ENCODE measurements at places on chromosomes 1 and 21.

DNA sequence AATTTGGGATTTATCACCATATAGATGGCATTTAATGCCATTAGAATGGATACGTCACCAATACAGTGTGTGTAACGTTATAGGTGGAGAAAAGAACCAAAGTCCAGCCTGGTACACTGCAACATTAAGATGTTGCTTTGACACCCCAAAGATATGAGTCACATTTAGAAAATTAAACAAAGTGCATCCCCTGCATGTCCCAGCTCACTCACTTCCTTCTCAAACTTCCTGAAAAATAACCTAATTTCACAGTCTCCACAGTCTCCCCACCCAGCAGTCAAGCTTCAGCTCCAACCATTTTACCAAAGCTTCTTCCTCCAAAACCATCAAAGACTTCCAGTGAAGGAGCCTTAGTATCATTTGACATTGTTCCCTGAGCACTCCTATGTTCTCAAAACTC, 111.9 kb downstream of the OMA1 start:
- no peak for DNase-seq

DNA sequence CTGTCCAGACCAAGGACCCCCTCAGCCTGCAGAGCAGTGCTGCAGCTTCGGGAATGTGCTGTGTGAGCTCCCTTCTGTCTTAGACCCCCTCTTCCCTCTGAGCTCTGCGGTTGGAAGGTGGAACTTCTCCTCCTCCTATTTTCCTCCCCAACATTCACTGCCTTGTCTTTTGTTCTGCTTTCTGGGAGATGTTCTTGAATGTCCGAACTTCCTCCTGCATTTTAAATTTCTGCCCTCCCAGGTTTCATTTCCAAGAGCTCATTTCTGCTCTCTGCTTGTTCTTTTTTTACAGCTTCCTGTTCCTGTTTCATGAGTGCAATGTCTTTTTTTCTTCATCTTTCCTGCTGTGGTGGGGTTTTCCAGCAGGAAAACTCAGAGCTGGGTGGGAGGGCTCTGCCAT, 29.3 kb downstream of the RRP1 start:
- no peak for DNase-seq

DNA sequence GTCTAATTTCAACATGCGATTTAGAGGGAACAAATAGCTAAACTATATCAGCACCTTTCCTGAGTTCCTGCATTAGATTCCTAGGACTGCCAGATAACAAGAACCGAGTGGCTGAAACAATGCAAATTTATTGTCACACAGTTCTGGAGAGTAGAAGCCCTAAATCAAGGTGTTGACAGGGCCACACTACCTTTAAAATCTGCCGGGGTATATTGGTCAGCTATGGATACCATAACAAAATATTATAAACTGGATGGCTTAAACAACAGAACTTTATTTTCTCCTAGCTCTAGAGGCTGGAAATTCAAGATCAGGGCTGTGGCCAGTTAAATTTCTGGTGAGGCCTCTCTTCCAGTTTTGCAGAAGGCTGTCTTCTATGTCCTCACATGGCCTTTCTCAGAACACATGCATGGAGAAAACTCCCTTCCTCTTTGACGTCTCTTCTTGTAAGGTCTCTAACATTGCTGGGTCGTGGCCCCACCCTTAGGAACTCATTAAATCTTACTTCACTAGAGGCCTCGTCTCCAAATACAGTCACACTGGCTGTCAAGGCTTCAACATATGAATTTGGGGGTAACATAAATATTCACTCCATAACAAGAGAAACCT, 144.3 kb downstream of the FCRL5 start:
- DNase-seq, result no peak

GRCh38 chr1:223011505-223011856, 131.6 kb downstream of the TLR5 start:
- DNase-seq, result no peak

GRCh38 chr21:35225573-35225972, 176.5 kb upstream of the RUNX1 start:
- no peak for DNase-seq

- no peak for DNase-seq
Observed at GRCh38 chr1:237817277-237817676, 73.4 kb downstream of the ZP4 start.

GRCh38 chr1:206588492-206588891, 23.8 kb downstream of the EIF2D start:
- no peak for DNase-seq

DNA sequence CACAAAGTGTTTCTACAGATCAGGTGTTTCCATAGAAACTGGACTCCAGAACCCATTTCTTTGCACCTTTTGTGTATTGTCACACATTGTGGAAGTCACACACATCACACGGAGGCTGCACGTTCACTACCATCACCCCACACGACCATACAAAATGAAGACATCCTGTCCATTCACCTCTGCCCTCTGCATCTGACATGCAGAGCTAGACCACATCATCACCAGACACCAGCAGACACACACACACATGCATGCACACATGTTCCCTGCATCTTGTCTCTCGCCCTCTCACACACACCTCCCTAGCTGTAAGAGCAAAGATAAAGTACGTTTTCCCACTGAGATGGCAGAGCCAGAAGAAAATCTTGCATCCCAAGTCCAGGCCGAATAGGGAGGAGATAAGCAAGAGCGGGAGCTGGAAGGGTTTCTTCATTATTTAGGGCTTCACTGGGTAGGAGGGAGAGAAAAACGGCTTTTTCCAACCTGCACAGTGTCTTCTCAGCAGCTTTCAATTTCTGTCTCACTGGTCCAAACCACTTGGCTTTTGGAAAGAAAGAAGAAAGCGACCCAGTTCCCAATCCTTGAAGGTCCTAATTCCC, 709 bp downstream of the PRELP start:
- no peak for DNase-seq

DNA sequence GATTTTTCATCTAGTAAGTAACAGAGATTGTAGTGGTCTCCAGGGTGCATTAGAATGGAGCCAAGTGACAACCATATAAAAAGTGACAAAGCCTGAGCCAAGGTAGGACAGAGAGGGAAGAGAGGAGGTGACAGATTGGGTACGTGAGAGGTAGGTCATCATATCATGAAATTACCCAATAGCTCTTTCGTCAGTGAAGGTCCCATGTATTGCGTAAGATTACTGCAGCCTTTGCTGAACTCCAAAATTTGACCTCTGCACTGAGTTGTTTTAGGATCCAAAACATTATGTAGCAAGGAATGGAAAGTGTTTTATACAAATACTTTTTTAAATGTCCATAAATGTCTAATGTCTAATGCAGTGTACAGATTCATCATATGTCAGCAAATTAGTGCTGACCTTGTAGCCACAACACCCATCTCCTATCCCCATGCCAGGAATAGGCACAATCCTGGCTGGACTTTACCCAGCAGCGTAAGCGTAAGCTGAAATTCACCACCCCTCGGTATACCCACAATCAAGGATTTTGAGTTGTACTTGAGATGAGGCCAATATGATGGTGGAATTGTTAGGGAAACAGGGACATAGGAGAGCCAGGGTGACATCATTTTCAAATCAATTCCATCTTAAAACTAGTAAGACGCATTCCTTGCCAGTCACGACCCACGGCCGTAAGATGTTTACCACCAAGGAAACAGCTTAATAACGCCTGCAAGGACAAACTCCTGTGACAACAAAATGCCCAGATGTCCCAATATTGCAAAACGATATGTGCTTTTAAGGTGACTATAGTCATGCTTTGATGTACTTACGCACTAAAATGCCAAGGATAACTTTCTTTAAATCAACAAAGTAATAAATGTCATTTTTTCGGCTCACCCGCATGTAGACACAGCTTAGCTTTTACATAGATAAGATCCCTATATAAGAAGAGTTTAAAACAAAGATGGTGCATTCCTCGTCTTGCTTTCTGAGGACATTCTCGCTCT, 38.1 kb upstream of the GREM2 start:
- DNase-seq, result no peak

DNA sequence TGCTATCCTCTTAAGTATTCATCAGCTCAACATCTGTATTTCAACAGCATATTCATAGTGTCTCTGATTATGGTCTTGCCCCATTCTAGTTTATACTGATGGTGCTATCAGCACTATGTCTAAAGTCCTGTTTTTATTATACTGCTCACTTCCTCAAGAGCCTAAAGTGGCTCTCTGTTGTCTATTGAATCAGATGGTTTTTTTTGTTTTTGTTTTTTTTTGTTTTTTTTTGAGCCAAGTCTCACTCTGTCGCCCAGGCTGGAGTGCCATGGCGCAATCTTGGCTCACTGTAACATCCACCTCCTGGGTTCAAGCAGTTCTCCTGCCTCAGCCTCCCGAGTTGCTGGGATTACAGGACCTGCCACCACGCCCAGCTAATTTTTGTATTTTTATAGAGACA, 6.1 kb downstream of the STX12 start:
- DNase-seq, result no peak

GRCh38 chr1:36835017-36835695, 199.2 kb downstream of the GRIK3 start:
- no peak for DNase-seq

GRCh38 chr1:185338719-185339622, 21.9 kb upstream of the IVNS1ABP start:
- peak; percentile 80 for DNase-seq

GRCh38 chr21:36554411-36555157, 74.7 kb upstream of the CLDN14 start:
- DNase-seq, result no peak

- no peak for DNase-seq
Observed at GRCh38 chr1:24425441-24425840, 9.8 kb downstream of the NIPAL3 start.

DNA sequence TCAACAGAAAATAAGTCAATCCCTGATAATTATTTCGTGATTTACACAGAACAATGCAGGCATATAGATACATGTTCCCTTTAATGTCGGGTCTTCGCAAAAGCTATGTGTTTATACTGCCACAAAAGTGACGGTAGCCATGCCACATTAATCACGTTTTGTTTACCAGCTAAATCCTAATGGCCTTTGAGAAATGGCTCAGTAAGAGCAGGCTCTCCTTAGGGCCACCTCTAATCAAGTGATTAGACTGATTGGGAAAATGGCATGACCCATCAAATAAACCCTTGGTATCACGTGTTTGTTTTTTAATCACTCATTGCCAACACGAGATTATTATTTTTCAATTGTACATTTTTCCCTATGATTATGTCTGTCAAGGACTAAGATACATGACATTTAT, 102.0 kb upstream of the USP25 start:
- no peak for DNase-seq

GRCh38 chr1:20814534-20814871, 27.4 kb upstream of the HP1BP3 start:
- no peak for DNase-seq

DNA sequence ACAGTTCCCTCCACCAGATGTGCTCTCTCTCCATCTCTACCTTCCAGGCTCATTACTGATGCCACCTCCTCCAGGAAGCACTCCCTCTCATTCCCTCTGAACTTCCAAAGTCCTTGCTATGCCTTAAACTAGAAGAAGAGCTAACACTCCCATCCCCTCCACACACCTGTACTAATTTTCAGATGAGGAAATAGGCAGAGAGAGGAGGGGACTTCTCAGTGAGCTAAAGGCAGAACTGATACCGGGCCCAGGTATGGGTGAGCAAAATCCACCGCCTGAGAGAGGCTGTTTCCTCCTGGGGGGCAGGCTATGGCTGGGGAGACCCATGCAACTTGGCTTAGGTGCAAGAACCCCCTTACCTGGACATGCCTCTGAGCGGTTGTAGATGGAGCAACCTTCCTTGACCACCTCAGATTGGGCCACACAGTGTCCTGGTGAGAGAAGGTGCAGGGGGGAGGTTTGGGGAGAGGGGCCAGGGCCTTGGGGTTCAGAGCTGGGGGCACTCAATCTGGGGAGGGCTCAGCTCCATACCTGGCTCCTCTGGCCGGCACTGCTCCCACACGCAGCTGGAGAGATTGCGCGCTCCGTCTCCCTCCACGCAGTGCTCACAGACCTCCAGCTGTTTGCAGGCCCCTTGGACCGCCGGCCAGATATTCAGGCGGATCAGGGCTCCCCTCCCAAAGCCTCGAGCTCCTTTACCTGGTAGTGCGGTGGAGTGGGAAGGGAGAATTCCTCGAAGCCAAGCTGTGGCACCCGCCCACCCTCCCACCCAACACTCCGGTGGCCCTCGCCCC, 967 bp downstream of the CD164L2 start:
- DNase-seq, result no peak

DNA sequence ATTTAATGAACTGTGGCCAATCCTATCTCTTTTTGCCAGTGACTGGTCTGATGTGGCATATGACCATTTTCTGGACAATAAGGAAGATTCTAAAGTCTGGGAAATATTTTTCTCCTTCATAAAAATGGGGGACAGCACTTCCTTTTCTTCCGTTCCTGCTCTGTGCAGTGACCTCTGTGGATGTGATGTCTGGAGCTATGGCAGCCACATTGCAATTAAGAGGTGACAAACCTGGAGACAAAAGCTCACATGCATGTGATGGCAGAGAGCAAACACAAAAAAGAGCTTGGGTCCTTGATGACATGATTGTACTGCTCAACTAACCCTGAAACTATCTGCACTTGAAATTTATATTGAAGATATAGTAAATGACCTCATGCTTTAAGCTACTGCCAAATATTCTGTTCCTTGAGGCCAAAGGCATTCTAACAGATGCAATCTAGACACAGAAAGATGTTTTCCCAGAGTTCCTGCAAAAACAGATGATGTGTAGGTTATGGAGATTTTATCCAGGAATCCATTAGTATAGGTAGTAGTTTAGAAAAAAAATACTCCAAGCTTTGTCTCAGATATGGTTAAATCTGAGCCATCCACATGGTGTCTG, 2.2 kb upstream of the MAGI3 start:
- no peak for DNase-seq

DNA sequence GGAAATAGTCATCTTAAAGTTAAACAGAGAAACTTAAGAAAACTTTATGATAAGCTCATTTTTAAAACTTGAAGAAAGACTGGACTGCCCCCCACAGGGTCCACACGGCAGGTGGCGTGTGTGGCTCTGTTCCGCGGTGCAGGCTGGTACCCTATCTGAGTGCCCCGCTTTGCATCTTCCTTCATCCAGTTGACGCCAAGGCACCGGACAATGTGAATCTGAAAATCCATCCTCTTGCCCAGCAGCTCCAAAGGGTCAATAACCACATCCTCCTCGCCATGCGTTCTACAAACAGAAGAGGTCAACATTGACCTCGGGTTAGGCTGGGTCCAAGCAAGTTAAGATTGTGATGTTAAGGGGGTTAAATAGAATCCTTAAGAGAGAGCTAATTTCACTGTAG, 54.5 kb downstream of the SCCPDH start:
- DNase-seq, result no peak

GRCh38 chr1:98991127-98992012, 13.3 kb downstream of the PLPPR5 start:
- peak; percentile 28 for DNase-seq

DNA sequence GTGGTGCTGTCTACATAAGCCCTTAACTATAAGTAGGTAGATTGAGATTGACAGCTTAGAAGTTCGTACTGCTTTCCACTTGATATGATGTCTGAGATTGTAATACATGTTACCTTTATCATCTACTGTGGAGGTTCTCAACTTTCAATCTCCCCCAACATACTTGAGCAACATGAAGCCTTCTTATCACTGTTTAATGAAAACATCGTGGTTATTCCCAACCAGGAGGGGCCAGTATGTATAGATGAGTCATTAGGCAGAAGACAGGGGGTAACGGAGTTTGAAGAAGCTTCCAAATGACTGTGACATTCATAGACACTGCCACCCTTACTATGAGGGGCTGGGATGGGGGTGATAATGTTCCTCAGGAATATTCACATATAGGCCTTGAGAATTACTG, 36.0 kb downstream of the CENPF start:
- no peak for DNase-seq

- no peak for DNase-seq
Observed at GRCh38 chr1:118250232-118250631, 65.2 kb upstream of the SPAG17 start.
